ENCODE measurements at places on chromosomes 5 and 9. TPM values are rescaled to one million over a fixed set of nuclear protein-coding genes. Genes with fewer than 3 reads are reported as not detected.

The BRD9 gene
- 42.3 TPM for total RNA-seq

The GABRA6 gene
- not detected for total RNA-seq

The PFN3 gene
- total RNA-seq, result not detected

The ORM2 gene
- total RNA-seq, result not detected

The SLC1A1 gene
- total RNA-seq, result 7.7 TPM

The PCDHB10 gene
- 0.66 TPM for total RNA-seq

The FAM169A gene
- total RNA-seq, result 0.17 TPM

The TMEM215 gene
- total RNA-seq, result not detected

The AGTPBP1 gene
- total RNA-seq, result 17.7 TPM

The TMEM232 gene
- 7.6 TPM for total RNA-seq

The IFNA6 gene
- not detected for total RNA-seq

The LIX1 gene
- not detected for total RNA-seq

The SLC4A9 gene
- total RNA-seq, result not detected

The OR5C1 gene
- not detected for total RNA-seq

All from smooth muscle cell of trachea (primary cell).